ENCODE measurements at places on chromosomes 5 and 9.
A peak's percentile ranks its signal among the peaks of the same experiment; 100 is the strongest.

DNA sequence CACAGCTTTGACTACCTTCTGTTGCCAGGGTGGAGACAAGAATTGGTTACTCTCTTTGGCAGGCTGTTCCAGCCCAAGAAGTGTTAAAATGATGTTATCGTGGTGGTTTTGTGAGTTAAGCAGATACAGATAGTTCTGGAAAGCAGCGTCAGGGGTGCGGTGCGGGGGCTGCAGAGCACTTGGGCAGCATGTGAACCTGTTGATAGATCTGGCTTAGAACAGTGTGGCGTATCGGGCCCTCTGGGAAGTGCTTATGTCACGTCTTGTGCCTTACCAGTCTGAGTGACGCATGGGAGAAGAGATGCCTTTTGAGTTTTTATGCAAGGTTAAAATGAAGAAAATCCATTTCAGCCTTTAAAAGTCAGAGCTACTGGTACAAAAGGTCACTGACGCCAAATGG lies 152.5 kb downstream of the PRKACG start:
- DNase-seq, result no peak

DNA sequence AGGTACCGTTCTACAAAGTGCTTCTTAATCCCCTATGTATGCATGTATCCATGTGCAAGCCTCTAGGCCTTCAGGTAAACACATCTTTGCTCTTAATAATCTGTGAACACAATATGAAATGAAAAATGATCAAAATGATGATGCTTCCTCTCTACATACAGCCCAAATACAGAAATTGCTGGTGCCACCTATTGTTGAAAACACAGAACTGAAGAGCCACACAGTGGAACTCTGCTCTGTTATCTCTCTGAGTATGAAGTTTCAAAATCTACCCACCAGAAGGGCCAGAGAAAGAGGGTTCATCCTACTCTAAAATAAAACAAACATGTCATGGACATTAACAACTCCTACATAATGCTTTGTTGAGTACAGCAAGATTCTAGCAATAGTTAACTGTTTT lies 71.3 kb downstream of the GLIS3 start:
- no peak for DNase-seq

DNA sequence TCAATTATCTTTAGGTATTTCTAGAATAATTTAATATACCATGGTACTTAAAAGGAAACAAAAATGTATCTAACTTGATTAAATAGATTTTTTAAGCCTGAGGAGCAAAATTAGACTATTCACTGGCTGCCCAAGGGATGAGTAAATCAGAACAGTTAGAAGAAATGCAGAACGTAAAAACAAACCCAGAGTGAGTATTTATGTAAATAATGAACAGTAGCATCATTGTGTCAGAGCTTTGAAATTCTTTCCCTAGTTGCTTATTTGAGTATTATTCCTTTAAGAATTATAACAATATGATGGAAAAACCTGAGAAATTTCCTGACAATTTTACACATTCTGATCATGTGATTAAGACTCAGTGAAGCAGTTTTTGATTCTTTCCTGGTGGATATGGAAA lies 200.9 kb downstream of the GDNF start:
- DNase-seq, result no peak

DNA sequence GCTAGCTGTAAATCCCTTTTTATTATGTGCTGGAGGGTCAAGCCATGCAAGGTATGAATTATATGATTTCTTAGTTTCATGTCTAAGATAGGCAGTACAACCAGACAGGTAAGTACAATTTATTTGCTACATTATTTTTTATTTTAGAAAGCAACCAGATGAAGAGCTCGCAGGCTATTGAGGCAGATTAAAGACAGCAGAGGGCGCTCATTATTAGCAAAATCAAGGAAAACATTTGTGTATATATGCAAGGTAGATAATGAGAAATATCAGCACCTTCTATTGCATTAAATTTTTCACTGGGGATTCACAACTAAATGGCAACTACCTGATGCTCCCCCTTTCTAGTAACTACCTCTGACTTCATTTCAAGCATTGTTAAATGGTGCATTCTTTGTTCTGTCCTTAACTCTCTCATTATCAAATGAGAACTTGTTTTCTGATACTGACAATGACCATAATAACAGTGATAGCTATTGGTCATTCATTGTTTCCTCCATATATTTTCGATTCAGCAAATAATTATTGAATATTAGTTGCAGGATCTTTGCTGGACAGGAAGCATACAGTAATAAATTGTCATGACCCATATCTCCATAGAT lies 8.6 kb downstream of the SCGB3A2 start:
- no peak for DNase-seq

GRCh38 chr9:92295827-92296258 lies 2.3 kb upstream of the IARS1 start:
- DNase-seq, result no peak

DNA sequence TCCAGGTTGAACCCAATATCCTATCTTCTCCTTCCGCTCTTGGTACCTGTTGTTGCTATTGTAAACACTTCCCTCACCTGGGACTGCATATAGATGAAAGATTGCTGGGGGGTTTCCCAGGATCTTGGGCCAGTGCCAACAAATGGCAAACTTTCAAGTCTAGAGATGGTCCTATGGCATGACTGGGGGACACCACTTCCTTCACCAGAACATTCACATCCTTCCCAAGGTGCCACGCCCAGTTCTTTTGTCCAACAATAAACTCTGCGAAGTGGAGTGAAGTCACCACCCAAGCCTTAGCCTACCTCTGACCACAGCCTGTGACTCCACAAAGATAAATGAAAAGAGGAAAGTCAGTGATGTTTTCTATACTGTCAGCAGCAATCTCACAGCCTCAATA lies 34.4 kb downstream of the DOCK8 start:
- peak; percentile 8 for DNase-seq
